ENCODE measurements at places on chromosomes 1 and 21. TPM values are rescaled to one million over a fixed set of nuclear protein-coding genes. Genes with fewer than 3 reads are reported as not detected.

OR14C36 gene
- not detected for total RNA-seq

KCNJ9 gene
- total RNA-seq = 0.11 TPM

PIGC gene
- 27.8 TPM for total RNA-seq

A3GALT2 gene
- not detected for total RNA-seq

PRKCZ gene
- 10.6 TPM for total RNA-seq

ISG15 gene
- 22.3 TPM for total RNA-seq

DEGS1 gene
- 40.5 TPM for total RNA-seq

DCDC2B gene
- not detected for total RNA-seq

VWA5B1 gene
- total RNA-seq = 0.30 TPM

GBP1 gene
- not detected for total RNA-seq

TSPEAR gene
- total RNA-seq = not detected

STXBP3 gene
- 32.2 TPM for total RNA-seq

SLAMF1 gene
- total RNA-seq = not detected

CACNA1S gene
- total RNA-seq = 0.07 TPM

OR2T29 gene
- not detected for total RNA-seq

AVPR1B gene
- not detected for total RNA-seq

SPATA1 gene
- 1.5 TPM for total RNA-seq

CLCA2 gene
- not detected for total RNA-seq
